ENCODE measurements at places on chromosomes 7 and 10.

- no peak for DNase-seq
Observed at GRCh38 chr7:90720984-90721760, 125.1 kb downstream of the CDK14 start.

DNA sequence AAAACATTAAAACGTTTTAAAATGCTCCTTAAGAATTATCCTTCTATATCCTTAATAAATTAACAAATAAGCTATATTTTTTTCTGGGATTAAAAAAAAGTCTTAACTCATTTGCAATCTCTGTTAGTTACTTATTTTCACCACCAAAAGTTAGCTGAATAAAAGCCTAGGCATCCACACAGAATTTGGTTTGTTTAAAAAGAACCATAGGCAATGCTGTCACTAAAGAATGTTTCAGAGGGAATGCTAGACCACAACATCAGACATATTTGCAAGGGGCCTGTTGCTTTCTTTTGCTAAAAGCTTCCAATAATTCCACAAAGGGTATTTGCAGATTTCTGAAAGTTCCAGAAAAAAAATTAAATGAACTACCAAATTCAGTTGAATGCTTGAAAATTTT, 244.2 kb downstream of the POU6F2 start:
- DNase-seq: no peak

- DNase-seq: no peak
Observed at GRCh38 chr10:80487791-80488538, 33.9 kb downstream of the TSPAN14 start.

DNA sequence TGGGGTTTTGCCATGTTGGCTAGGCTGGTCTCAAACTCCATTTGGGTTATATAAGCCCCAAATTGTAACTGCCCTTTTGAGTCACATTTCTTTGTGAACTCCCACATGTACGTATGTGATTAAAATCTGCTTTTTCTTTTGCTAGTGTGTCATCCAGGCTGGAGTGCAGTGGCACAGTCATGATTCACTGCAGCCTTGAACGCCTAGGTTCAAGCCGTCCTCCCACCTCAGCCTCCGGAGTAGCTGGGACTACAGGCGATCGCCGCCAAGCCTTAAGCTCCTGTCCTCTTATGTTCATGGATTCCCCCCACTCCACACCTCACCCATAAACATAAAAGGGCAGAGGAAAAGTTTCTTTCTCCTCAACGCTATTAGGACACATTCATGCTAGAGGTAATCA, 4.4 kb upstream of the SMC3 start:
- no peak for DNase-seq

DNA sequence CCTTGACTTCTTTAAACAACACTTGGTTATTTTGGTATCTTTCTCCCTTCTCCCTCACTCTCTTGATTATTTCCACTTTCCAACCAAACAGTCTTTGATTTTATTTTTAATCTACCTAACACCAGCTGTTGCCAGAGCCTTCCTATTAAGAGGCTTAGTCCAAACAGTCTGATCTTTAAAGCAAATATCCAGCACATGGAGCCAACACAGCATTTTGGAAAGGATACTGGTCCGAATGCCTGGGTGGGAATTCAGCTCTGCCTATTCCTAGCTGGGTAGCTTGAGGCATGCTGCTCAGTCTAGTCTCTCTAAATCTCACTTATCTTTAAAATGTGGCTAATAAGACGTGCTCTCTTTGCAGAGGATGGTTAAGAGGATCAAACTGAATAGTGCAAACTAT, 129.3 kb downstream of the NRCAM start:
- DNase-seq: no peak

DNA sequence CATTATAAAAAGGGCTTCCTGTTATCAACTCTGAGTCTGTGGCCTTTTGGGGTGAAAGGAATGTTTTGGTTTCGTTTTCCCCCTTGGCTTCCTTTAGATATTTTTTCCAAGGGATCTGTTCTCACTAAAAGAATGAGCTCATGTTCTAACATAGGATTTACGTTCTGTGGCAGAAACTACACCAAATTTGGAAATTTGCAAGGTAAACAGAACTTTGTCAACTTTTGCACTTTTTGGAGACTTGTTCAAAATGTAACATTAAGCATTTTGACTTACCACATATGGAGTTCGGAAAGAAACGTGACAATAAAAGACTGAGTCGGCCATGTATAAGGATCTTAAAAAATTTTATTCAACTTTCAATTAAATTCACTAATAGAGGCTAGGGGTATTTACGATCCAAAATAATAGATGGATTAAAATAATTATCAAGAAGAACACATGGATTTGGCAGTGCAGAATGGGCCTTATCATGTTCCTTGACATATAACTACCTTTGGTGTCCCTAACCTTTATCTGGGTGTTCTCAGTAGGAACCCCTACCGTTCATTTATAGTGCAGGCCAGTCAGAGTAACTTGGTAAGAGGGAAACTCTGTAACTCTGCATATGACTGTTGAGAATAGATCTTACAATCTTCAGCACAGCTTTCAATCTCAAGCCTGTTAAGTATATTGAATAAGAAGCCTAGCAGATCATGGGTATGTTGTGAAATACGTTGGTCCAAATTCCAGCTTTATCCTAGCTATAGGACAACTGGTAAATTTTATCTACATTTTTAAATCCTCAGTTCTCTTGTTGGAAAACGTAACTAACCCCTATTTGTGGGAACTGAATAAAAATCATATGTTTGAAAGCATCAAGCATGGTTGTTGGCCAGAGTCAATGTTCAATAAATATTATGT, 11.8 kb downstream of the CPED1 start:
- no peak for DNase-seq
